ENCODE measurements at places on chromosomes 11 and 22. TPM values are rescaled to one million over a fixed set of nuclear protein-coding genes. Genes with fewer than 3 reads are reported as not detected.

Gene PHLDB1
- 18.3 TPM for total RNA-seq

Gene CCDC73
- total RNA-seq, result not detected

DNA sequence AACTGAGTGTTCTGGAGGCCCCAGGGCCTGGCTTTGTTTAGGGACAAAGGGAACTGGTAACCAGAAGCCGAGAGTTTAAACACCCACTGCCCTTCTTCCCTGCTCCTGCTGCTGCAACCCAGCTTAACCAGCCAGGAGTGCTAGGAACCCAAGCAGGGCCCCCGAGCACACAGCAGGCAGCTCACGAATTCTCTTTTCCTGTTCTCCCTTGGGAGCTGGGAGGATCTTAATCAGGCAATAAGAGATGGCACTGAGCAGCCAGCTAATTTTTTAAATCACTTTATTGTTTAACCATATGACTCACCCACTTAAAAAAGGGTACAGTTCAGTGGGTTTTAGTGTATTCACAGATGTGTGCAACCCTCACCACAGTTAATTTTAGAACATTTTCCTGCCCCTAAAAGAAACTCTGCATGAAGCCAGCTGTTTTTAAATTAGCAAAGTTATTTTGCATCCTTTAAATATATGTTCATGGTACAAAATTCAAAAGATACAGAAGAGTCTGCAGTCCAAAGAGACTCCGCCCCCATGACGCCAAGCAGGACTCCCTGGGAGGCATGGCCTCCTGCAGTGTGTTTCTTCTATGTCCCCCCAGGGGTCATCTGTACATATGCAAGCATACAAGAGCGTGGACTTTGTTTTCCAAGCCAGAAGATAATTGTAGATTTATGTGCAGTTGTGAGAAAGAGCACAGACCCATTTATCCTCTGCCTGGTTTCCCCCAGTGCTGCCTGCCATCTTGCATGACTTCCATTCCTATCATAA is 18.9 kb upstream of the PPP6R3 start:
- DNase-seq, result no peak

GRCh38 chr11:44403176-44403575 is 93.2 kb upstream of the ALX4 start:
- no peak for DNase-seq

Measured in NCI-H460 (cell line).